ENCODE measurements at places on chromosomes 7 and 10. TPM values are rescaled to one million over a fixed set of nuclear protein-coding genes. Genes with fewer than 3 reads are reported as not detected.

The FAM107B gene
- total RNA-seq: 19.0 TPM

The MYL10 gene
- total RNA-seq: not detected

The ZPBP gene
- not detected for total RNA-seq

The OR2A7 gene
- total RNA-seq: 5.7 TPM

The MARVELD1 gene
- 12.1 TPM for total RNA-seq

The TRUB1 gene
- total RNA-seq: 13.6 TPM

The NAT16 gene
- not detected for total RNA-seq

The ZNF503 gene
- total RNA-seq: 18.8 TPM

The HOXA1 gene
- total RNA-seq: 3.2 TPM

The UCMA gene
- not detected for total RNA-seq

The PMPCB gene
- 42.0 TPM for total RNA-seq

The LRIT1 gene
- not detected for total RNA-seq

All from esophagus mucosa (tissue), 1 donor.